ENCODE measurements at places on chromosomes 1 and 21.
A peak's percentile ranks its signal among the peaks of the same experiment; 100 is the strongest.

DNA sequence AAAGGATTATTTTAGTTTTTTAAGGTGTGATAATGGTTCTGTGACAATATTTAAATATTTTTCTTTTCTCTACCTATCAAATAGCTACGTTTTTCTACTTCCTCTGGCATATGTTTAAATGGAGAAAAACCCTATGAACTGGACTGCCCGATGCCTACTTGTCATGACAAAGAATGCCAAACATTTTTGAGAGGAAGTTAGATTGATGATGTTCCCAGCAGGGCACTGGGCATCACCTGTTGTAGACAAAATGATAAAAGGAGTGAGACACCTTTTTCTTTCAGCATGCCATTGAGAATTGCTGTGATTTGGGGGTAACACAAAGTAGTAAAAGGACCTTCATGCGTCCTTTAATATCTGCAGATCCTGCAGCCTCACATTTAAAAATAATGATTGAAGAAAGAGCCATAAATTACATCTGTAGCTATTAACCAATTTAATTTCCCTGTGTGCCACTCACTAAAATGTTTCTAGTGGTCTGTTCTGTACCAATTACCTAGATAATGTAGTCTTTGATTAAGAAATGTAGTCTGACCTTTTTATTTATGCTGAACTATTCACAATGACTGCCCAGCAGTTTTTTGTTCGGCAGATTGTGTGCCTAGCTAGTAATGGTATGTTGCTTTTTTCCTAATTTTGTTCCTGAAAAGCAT lies 47.6 kb downstream of the RPL5 start:
- no peak for DNase-seq

DNA sequence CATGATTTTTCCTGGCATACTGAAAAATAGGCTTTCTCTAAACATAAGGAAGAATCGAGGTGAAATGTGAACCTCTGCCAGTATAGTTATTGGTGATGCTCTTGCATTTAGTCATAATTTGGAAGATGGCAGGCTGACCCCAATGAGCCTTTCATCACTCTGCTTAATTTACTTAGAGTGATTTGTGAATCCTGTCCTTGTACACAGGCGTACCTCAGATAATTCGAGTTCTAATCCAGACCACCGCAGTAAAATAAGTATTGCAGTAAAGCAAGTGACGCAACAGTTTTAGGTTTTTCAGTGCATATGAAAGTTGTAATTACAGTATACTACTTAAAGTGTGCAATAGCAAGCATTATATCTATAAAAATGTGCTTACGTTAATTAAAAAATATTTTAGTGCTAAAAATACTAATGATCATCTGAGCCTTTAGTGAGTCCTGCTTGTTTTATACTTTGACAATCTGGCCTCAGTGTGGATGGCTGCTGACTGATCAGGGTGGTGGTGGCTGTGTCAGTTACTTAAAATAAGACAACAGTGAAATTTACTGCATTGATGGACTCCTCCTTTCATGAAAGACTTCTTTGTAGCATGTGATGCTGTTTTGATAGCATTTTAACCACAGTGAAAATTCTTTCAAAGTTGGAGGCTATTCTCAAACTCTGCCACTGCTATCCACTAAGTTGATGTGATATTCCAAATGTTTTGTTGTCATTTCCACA lies 1.7 kb downstream of the PKNOX1 start:
- DNase-seq, result no peak

GRCh38 chr1:80922906-80923305 lies 877.8 kb upstream of the ADGRL2 start:
- no peak for DNase-seq

DNA sequence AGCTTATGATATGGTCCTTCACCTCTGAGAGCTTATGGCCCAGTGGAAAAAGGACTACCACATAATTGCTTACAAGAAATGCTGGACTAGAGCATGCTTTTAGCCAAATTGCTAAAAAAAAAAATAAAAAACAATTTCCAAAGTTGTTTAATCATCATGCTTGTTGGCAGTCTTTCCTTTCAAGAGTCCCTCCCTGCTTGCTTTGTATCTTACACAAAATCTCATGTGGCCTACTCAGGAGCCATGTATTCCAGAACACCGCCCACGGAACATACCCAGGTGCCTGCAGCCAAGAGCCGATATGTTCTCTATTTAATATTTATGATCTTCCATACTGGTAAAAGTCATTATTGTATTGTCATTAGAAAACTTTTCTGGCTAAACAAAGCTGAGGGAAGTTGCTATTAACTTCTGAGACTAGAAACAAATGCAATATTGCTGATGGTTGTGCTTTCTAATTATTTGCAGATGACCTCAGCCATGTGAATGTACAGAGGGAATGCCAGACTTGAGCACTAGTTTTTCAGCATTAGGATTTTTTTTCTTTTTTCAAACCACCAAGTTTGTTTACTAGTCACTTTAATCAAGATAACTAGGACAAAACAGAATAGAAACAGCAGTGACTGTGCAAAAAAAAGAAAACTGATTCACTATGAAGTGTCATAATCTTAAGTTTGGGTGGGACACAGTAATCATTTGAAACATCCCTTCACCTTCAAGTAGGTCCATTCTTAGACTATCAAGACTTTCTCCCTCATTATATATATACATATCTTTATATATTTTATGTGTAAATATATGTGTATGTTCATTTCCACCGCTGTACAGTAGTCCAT lies 129.3 kb upstream of the GORAB start:
- no peak for DNase-seq

DNA sequence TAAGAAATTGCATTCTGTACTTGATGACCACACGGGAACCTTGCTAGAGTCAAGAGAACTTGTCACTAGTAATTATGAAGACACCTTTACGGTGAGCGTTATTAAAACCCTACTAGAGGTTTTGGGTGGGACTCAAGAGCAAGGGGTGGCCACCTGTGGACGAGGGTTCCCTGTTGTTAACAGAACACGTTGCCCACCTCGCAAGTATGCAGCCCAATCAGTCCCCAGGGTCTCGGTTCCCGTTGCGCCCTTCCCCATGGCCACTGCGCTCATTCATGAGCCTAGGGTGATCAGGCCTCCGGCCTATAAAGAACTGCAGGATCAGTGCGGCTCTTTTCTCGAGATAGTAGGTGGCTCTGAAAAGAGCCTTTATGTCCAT lies 30.2 kb upstream of the RNF187 start:
- DNase-seq, result no peak

GRCh38 chr21:36288651-36289243 lies 31.2 kb upstream of the MORC3 start:
- no peak for DNase-seq

DNA sequence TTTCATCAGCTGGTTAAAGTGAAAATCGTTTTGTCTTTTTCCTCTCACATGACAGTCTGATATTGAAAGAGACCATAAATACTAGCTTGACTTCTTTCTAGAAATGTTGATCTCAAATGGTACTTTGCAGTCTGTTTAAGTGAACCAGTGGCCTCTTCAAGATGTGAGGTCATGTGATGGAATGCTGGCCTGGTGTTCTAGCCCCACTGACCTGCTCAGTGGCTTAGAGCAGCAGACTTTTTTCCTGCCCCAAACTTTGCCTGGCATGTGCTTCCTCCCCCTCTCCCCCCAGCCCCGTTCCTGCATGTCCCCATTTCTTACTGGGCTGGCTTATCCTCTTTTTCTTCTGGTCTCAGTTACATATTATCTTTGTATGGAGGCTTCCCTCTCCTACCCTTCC lies 34.3 kb downstream of the ZYG11A start:
- DNase-seq, result no peak

GRCh38 chr1:69585666-69586065 lies 17.9 kb downstream of the LRRC7 start:
- DNase-seq, result no peak

DNA sequence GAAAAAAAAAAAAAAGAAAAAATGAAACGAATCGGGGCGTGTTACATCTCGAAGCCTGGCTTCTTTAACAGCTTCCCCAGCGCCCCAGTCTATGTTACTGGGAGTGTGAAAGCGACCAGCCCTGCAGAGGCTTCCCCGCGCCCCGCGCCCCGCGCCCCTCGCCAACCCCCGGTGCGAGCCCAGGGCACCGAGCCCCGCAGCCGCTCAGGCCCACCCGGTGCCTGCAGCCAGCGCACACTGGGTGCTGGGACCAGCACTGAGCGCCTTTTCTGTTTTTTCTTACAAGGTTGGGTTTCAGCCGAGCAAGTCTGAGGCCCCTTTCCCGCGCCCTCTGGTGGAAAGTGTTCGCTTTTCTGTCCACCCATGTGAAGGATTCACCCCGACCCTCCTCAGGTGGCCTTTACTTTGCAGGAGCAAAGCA lies 42.1 kb upstream of the ZNF496 start:
- no peak for DNase-seq

DNA sequence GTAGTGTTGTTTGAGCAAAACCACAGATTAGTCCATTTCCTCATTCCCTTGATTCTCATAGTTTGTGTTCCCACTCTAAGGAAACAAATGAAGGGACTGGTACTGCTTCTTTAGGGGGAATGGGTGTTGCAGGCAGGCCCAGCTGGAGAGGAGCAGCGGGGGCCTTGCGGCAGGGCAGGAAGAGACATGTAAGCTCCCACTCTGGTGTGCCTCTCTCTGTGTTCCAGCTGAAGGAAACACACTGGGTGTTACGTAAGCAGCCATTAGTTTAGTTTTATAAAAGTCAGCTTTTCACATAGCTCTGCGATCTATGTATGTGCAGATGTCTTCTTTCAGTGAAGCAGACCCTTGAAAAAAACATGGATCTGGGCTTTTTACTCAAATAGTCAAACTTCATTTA lies 99.5 kb downstream of the CACHD1 start:
- DNase-seq, result no peak

GRCh38 chr1:225700889-225701465 lies 48.1 kb upstream of the ENAH start:
- DNase-seq, result no peak

DNA sequence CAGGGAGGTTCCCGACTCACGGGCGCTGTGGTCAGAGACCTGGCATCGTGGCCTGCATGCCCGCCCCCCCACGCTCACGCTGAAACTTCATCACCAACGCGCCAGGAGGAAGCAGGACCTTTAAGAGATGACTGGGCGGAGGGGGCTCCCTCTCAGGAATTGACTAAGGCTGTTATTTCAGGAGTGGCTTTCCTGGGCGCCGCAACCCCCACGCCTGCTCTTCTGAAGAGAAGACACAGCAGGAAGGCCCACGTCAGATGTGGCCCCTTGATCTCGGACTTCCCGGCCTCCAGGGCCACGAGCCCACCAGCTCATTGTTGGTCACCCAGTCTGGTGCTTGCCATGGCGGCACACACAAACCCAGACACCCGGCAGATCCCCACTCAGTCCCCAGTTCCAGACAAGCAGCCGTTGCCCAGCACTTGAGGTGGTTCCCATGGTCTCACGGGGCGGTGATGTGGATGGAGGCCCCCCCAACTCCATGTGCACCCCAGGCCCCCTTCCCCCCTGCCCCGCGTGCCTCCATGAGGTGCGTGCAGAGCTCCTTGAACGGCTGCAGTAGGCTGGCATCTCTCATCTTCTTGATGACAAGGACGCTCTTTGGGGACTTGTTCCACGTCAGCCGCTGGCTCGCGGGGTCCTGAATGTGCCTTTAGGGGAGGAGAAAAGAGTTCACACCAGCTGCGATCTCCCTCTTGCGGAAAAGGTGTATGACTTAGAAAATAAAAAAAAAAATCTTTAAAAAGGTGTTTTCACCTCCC lies 21.4 kb downstream of the NADK start:
- DNase-seq, result no peak

DNA sequence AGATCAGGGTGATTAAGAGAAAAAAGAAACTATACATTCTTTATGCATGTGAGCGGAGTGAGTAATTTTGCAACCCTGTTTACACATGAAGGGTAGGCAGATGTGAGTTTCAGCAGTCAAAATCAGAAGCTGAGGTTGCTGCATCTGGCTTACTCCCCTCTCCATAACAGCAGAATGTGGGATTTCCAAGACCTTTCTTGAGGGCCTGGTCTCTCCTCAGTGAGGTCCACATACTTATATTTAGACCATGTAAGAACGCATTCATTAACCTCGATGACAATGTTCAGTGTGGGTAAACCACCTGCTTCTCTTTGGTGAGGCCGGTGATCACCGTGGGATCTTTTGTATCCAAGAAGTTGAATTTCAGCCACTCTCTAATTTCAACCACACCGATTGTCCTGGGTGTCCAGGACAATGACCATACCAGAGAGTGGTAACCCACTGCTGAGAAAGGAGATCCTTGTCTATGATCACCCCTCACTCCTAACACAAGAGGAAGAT lies 18.7 kb upstream of the RAP1A start:
- DNase-seq, result no peak

DNA sequence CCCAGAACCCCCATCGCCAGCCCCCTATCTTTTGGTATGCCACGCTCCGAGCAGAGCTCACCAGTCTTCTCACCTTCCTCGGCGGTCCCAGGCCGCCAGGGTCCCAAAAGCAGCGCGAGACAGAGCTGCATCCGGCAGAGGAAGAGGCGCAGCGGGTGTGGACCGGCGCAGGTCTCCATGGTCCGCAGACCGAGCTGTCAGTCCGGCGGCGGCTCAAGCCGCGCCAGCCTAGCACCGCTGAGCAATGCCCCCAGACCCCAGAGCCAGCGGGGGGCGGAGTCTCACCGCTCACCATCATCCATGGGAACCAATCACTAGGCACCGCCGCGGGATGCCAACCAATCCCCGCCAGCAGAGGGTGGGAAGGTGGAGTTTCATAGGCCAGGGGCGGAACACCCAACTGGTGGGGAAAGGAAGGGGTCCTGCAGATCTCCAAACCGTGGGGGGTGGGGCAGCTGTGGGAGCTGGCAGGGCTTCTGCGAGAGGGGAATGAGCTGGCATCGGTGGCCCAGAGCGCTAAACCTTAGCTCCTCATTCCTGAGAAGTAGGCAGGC lies at the start of gene EPHA10:
Gene EPHA10 (minus strand): TSS at position 233 of the 554 bp plus-strand sequence. CDS start 54 bp downstream, at position 179.
- peak; percentile 30 for DNase-seq

GRCh38 chr1:29417147-29417858 lies 181.0 kb downstream of the PTPRU start:
- no peak for DNase-seq

DNA sequence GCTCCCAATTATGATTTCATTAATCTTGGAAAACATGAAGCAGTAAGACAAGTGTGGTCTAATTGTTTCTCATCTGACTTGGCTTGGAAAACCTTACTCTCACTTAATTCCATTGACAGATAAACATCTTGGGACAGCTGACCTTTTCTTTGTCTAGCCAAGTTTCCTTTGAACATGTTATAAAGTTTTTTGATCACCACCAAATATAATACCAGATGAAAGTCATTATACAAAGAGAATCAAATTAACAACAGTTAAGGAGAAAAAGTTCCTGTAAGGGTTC lies 50.2 kb downstream of the ALG14 start:
- no peak for DNase-seq

DNA sequence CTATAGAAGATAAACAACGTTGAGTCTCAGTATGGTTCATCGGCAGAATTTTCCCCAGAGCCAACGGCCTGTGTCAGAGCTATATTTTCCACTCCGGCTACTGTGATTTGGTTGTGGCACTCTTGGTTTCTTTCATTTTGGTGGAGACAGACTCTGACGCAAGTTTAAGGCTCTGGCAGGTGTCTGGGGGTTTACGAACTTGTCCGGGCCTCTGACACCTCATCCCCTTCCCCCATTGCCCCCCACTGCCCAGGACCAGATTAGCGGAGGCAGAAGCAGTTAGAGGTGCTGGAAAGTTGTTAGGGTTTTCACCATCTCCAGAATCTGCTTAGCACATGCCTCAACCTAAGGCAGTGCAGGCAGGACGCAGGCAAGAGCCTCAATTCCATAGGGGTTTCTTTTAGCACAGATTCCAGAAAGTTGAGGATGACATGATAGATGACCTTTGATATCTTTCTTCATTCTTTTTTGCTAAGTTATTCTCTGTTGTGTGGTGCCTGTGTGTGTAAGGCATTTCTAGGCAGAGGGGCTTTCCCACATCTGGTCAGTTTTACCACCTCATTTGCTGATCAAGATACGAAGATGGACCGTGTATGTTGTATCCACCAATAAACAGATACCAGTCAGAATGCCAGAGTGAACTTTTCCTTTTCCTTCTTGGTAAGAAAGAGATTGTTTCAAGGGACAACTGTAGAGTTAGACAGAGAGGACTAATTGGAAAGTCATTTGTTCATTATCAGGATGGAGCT lies 18.4 kb upstream of the IL10 start:
- no peak for DNase-seq
